Chondrocyte (in vitro differentiated cells): ENCODE measurements at places on chromosomes 5 and 9. TPM values are rescaled to one million over a fixed set of nuclear protein-coding genes. Genes with fewer than 3 reads are reported as not detected.

Gene CHSY3
- 18.1 to 44.6 TPM (median 19.7 TPM) in 3 replicates for total RNA-seq

Gene COL5A1
- total RNA-seq: 2,235 to 2,410 TPM (median 2,315 TPM) in 3 replicates

Gene MEGF10
- 6.6 to 10.8 TPM (median 7.8 TPM) in 3 replicates for total RNA-seq

Gene GRXCR2
- not detected in 3 replicates for total RNA-seq

Gene HARS2
- 22.8 to 27.4 TPM (median 22.8 TPM) in 3 replicates for total RNA-seq

Gene SLC6A18
- not detected in 3 replicates for total RNA-seq

Gene ANKRD18B
- total RNA-seq: 1.4 to 2.3 TPM (median 2.2 TPM) in 3 replicates

Gene CAMK2A
- total RNA-seq: 0.24 TPM in 1 of 3 replicates, not detected in the others

Gene IL5
- total RNA-seq: not detected in 3 replicates

Gene ZNF782
- 3.1 to 5.2 TPM (median 3.2 TPM) in 3 replicates for total RNA-seq

Gene IFNK
- not detected in 3 replicates for total RNA-seq

Gene PCDHA2
- total RNA-seq: 0.75 to 1.2 TPM (median 0.77 TPM) in 3 replicates

Gene HMGXB3
- 40.7 to 57.9 TPM (median 44.2 TPM) in 3 replicates for total RNA-seq

Gene TNFSF15
- total RNA-seq: 0.10 to 0.37 TPM (median 0.36 TPM) in 3 replicates

Gene PRLR
- total RNA-seq: 0.05 to 0.19 TPM in 2 of 3 replicates, not detected in the other

Gene NMUR2
- not detected in 3 replicates for total RNA-seq

Gene PTGR1
- total RNA-seq: 25.8 to 28.1 TPM (median 26.6 TPM) in 3 replicates

Gene ALG2
- 32.2 to 34.3 TPM (median 33.9 TPM) in 3 replicates for total RNA-seq

Gene SLIT3
- 65.8 to 119 TPM (median 116 TPM) in 3 replicates for total RNA-seq

Gene OBP2B
- total RNA-seq: not detected in 3 replicates

Gene C9orf153
- total RNA-seq: 0.48 TPM in 1 of 3 replicates, not detected in the others

Gene ROR2
- total RNA-seq: 16.0 to 19.4 TPM (median 18.6 TPM) in 3 replicates

Gene SPRY4
- 5.3 to 9.6 TPM (median 8.3 TPM) in 3 replicates for total RNA-seq

Gene OR1Q1
- not detected in 3 replicates for total RNA-seq

Gene RABEPK
- total RNA-seq: 25.3 to 31.8 TPM (median 27.0 TPM) in 3 replicates

Gene INIP
- total RNA-seq: 20.6 to 22.7 TPM (median 22.0 TPM) in 3 replicates

Gene HACD4
- 0.97 to 1.3 TPM (median 0.97 TPM) in 3 replicates for total RNA-seq

Gene MEGF9
- total RNA-seq: 20.6 to 23.2 TPM (median 21.2 TPM) in 3 replicates

Gene CDO1
- total RNA-seq: 2.8 to 7.1 TPM (median 3.3 TPM) in 3 replicates

Gene PRKACG
- not detected in 3 replicates for total RNA-seq

Gene MYMK
- total RNA-seq: not detected in 3 replicates

Gene C9orf57
- total RNA-seq: not detected in 3 replicates

Gene GPR151
- total RNA-seq: not detected in 3 replicates

Gene SPATA31E1
- total RNA-seq: not detected in 3 replicates

Gene CD74
- total RNA-seq: not detected in 3 replicates

Gene FREM1
- 1.7 to 3.6 TPM (median 2.2 TPM) in 3 replicates for total RNA-seq

Gene NUTM2G
- 0.10 to 0.15 TPM in 2 of 3 replicates, not detected in the other for total RNA-seq

Gene MAN1B1
- 105 to 117 TPM (median 106 TPM) in 3 replicates for total RNA-seq

Gene OR1L8
- total RNA-seq: not detected in 3 replicates

Gene CD180
- not detected in 3 replicates for total RNA-seq

Gene SET
- 235 to 266 TPM (median 255 TPM) in 3 replicates for total RNA-seq
